ENCODE measurements at places on chromosomes 4 and X.
A peak's percentile ranks its signal among the peaks of the same experiment; 100 is the strongest.

GRCh38 chrX:110511238-110511637, 152.6 kb downstream of the RTL9 start:
- no peak for DNase-seq

DNA sequence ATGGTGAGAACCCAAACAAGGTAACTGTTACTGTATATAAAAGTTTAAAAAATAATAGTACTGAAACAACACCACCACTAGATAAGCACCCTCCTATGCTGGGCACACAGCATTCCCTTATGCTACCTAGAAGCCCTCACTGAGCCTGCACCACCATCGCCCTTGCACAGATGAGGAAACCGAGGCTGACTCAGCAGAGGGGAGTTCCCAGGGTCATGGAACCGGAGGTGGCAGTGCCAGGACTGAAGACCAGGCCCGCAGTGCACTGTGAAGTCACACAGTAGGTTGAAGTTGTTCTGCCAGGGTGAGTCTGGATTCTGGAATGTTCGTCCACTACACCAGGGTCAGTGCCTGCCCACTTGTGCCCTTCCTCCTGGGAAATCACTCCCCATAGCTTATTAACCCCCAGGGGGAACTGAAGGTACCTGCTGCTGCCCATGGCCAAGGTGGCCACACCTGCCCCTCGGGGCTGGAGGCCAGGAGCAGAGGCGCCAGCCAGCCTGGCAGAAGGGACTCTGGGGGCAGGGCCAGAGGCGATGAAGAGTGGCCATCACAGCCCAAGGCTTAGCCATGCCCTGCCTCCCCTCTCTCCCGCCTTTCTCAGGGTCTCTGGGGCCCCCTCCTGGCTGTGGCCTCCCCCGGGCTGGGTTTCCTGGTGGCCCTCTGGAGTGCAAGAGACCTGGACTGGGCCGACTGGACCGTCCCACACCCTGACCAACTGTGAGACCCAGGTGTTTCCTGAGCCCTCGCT, 15.1 kb upstream of the ABLIM2 start:
- DNase-seq, result no peak

GRCh38 chr4:1784395-1784788, 8.7 kb upstream of the FGFR3 start:
- no peak for DNase-seq

- no peak for DNase-seq
These were observed 201.8 kb upstream of the GK2 start for GRCh38 chr4:79609817-79610216.

DNA sequence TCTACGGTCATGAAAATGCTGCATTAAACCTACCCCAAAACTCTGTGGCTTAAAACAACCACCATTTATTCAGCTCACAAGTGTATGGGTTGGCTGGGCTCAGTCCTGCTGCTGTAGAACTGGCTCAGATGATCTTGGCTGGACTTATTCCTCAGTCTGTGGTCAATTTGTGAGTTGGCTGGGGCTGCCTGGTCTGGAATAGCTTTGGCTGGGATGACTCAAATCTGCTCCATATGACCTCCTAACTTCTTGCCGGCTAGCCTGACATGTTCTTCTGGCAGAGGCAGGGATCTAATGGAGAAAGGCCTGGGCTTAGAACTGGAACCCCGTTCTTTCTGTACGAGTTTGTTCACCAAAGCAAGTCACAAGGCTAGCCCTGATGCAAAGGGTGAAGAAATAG, 71.7 kb downstream of the CFAP299 start:
- DNase-seq, result no peak

DNA sequence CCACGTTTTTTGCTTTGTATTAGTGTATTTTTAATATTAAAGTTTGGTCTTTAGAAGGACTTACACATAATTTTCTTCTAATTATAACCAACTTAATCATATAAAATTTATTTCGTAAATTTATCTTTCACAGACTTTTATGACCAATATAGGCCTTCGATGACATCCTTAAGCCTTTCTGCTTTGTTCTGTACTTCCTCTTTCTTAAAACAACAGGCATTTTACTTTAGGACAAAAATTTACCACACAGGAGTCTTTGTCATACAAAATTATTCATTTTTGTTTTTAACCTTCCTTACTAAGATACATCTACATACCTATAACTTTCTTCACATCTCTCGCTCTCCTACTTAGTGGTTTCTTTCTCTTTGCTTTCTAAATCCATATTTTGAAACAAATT, 56.3 kb downstream of the RGS12 start:
- DNase-seq, result no peak

DNA sequence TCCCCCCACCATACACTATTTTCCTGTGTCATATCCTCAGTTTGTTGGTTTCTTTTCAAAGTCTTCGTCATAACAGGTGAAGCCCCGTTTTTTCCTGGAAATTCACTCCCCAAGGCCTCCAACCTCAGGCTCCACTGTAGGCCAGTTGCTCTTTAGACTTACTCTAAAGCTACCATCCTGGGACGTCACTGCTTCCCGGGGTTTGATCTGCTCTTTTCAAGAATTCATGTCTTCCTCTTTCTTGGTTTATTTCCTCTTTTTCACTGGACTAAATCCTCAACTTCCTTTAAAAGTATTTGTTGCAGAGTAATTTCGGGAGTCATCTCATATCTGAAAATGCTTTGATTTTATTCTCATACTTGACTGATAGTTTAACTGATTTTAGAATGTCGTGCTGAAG, 6.5 kb upstream of the SERTM2 start:
- DNase-seq, result no peak

DNA sequence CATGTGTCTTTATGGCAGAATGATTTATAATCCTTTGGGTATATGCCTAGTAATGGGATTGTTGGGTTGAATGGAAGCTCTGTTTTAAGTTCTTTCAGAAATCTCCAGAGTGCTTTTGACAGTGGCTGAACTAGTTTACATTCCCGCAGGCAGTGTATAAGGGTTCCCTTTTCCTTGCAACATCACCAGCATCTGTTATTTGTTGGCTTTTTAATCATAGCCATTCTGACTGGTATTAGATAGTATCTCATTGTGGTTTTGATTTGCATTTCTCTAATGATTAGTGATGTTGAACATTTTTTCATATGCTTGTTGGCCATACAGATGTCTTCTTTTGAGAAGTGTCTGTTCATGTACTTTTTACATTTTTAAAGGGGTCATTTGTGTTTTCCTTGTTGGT, 129.8 kb downstream of the TBCK start:
- no peak for DNase-seq

DNA sequence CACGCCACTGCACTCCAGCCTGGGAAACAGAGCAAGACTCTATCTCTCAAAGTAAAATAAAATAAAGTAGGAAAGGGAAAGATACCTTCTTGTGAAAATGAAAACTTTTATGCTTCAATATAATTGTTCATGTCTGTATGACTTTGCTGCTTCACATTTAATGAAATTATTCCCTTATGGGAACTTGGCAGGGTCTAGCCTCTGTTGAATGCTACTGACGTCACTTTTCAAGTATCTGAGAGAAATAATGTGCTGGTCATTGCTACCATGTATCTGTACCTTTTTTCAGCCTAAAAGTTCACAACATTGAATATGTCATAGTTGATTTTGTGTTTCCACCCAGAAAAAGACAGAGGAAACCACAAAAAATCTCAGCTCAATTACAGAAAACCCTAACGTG, 65.2 kb downstream of the PRDM5 start:
- no peak for DNase-seq

- DNase-seq, result no peak
These were observed 10.7 kb upstream of the S100P start for GRCh38 chr4:6682862-6683590.

DNA sequence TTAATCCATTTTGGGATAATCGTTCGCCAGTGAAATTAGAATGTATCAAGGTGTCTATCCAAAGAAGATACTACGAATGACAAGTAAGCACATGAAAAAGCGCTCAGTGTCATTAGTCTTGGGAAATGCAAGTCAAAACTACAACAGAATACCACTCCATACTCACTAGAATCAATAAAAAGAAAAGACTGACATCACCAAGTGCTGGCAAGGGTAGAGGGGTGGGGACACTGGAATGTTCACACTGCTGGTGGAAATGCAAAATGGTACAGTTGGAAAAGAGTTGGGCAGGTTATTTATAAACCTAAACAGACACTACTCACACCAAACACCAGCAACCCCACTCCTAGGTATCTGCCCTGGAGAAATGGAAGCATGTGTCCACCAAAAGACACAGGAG, 11.2 kb downstream of the WDR1 start:
- no peak for DNase-seq

DNA sequence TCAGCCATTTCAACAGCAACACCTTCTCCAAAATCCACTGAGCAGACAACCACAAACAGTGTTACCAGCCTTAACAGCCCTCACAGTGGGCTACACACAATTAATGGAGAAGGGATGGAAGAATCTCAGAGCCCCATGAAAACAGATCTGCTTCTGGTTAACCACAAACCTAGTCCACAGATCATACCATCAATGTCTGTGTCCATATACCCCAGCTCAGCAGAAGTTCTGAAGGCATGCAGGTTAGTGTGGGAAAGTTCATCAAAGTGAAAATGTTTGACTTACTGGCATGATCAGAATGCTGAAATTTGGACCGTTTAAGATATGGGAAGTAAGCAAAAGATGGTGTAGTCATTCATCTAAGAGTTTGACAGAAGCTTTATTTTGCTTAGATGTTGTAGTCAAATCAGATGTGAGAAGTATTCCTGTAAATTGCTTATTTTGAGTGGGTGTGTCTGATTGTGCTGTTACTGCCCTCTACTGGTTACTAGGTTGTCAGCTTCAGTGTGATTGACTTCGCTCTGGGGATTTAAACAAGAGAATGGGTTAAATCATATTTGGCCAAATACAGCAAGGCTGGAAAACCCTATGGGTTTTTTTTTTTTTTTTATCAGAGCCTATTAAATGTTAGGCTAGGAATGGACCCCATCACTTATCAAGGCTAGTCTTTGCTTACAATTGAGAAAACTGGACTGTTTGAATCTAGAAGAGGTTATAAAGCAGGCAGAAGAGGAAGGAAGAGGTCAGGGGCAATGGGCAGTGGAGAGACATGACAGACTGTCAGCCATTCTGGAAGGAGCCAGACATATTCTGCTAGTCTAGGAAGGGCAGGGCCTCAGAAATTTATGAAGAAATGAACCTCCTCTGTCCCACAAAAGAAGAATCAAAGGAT, 130.3 kb downstream of the DIPK2B start:
- DNase-seq, result peak; percentile 63

DNA sequence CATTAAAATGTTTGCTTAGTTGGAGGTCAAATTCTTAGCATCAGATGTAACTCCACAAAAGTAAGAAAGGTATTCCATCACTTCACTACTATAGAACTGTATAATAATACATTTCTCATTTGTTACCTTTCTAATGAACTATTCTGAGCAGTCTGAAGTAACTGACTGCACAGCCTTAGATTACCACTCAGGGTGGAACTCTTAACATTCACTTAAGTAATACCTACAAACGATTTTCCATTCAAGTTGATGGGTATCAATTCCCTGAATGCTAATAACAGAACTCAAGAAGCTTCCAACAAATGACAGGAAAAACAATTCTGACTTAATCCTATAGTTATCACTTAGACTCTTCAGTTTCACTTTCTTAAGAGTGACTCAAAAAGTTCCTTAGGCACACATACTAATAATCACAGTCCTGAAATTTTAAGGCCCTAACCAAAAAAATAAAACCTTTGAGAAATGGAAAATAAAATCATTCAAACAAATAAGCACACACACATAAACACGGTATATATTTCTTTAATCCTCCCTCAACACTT, 20.9 kb downstream of the HNRNPD start:
- no peak for DNase-seq

DNA sequence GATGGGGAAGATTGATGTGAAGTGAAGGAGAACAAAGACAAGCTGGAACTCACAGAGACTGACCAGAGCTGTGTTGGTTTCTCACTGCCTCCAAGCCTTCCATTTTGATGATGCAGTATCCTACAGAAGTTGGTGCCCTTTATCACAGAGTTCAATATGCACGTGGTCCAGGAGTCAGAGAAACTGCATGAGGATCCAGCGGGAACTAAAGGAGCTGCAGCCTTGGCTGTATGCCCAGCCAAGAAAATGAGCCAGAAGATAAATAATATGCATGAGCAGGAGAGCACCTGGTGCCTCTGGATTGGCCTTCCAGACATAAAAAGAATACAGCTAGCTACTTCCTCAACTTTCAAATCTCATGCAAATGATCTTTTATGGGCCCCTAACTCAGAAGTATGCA, 44.3 kb upstream of the DCLK2 start:
- DNase-seq, result peak; percentile 33

DNA sequence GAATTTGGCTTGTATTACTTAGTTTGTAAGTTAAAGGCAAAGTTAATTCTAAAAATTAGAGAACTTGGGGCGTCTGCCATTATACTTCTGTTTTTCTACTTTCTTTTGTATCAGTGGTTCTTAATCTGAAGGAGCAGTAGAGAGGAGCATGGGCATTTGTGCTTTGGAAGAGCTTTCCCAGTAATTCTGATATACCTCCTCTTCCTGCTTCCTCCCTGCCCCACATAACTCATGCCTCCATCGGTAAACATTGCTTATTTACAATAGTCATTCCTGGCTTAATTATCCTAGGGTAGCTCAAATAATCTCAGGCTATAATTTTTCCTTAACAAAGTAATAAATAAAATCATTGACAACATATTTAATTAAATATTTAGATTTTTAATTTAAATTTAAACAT, 37.1 kb upstream of the SPARCL1 start:
- no peak for DNase-seq

DNA sequence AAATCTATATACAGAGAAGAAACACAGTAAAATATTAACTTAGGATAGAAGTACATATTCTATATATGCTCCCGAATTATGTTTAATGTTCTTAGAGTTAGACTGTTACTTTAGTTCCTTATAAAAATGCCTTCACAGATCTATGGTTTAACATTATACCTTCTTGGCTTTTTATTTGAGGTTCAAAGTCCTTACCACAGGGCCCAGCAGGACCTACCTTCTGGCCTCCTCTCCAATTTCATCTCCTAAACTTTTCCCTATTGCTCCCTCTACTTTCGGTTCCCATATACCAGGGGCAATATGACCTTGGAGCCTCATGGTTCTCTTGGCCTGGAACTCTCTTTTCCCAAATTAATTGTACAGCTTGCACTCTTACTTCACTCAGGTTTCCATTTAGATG, 11.8 kb downstream of the ANKRD37 start:
- no peak for DNase-seq

- DNase-seq, result no peak
These were observed 2141.9 kb upstream of the AGA start for GRCh38 chr4:179584101-179584500.

DNA sequence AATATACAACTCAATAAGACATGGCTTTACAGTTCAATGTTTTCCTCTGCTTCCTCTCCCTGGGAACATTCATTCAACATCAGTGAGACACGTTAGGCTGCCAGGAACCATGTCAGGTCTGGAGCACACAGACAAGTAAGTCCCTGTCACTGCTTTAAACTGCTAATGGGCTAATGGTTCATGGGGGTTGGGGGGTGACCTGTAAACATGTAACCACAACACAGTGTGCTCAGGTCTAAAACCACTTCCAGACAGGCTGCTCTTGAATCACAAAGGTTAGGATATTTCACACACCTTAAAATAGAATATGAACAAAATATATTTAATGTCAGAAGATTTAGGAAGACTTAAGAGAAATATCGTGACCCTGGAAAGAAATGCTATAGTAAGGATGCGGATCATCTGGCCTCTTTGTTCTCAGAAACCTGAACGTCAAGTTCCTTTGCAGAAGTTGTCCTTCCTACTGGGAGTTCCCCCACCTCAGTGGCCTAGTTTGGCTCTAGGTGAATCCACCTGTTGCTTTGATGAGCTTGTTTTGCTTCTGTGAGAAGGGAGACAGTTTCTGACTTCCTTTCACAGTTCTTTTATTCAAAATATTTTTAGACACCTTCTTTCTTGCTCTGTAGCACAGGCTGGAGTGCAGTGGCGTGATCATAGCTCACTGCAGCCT, 359.9 kb downstream of the UNC5C start:
- no peak for DNase-seq

GRCh38 chrX:96438803-96439202, 245.8 kb upstream of the DIAPH2 start:
- DNase-seq, result no peak

All from dermis microvascular lymphatic vessel endothelial cell (primary cell).